Myocyte (in vitro differentiated cells): ENCODE measurements at places on chromosomes 2 and 18. TPM values are rescaled to one million over a fixed set of nuclear protein-coding genes. Genes with fewer than 3 reads are reported as not detected.

The THSD7B gene
- total RNA-seq, result 0.05 TPM in 1 of 2 replicates, not detected in the other

The LOXHD1 gene
- total RNA-seq, result not detected in 2 replicates

The FBXO41 gene
- total RNA-seq, result 2.6 and 7.3 TPM in 2 replicates

The ANTXR1 gene
- total RNA-seq, result 91.9 and 94.7 TPM in 2 replicates

- DNase-seq, result no peak
Observed at GRCh38 chr2:149446748-149447147, 116.4 kb downstream of the LYPD6 start.
